ENCODE measurements at places on chromosomes 16 and 17.

- DNase-seq = no peak
Observed at GRCh38 chr16:12951392-12951791, 50.0 kb downstream of the SHISA9 start.

- DNase-seq = no peak
Observed at GRCh38 chr16:55503726-55504550, 4.9 kb upstream of the LPCAT2 start.

DNA sequence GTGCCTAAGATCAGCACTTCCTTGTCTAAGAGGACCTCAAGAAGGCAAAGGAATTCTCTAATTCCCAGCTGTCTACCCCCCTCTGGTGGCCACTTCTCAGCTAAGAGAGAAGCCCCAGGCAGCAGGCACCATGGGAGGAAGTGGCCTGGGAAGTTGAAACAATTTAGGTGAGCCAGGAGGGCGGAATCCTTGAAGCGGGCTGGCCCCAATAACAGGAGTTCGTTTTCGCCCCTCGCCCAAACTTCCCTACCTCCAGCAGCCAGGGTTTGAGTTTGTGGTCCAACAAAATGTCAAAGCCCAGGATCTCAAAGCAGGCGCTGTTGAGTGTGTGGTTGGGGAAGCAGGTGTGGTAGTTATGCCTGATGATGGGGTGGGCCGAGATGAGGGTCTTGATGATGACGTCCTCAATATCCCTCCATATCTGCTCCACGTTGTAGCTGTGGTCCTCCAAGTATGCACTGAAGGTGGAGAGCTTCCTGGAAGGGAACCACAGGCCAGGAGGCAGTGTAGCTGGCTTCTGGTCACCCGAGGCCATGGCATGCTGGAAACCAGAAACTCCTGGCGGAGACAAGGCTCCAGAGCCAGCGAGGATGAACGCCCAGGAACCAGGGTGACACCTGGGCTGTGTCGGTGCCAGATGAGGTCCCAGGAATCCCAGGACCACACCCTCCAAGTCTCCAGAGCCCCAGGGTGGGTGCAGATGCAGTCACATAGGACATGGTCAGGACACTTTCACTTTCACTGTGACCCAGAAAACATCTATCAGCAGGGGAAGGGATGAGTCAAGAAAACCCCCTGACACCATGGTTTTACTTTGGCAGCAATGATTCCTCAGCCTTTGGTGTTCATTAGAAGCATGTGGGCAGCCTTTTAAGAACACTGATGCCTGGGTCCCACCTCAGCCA lies 25.6 kb downstream of the TTLL6 start:
- peak; percentile 11 for DNase-seq

- DNase-seq = no peak
Observed at GRCh38 chr16:12390644-12391043, 413.0 kb downstream of the CPPED1 start.

DNA sequence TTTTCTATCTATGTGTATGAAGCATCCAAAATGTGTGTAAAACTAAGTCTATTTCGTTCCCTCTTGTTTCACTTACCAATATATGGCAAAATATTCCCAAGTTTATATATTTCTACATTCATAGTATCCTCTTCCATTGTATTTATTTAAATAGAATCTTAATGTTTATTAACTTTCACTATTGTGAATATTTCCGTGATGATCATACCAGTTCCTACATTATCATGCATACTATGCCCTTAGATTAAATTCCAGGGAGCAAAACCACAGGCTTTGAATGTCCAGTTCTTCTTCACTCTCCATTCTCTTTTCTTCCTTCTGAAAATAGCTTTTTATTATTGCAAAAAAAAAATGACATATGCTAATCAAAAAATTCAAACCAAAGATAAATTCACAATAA lies 4.0 kb downstream of the MAP2K6 start:
- no peak for DNase-seq

DNA sequence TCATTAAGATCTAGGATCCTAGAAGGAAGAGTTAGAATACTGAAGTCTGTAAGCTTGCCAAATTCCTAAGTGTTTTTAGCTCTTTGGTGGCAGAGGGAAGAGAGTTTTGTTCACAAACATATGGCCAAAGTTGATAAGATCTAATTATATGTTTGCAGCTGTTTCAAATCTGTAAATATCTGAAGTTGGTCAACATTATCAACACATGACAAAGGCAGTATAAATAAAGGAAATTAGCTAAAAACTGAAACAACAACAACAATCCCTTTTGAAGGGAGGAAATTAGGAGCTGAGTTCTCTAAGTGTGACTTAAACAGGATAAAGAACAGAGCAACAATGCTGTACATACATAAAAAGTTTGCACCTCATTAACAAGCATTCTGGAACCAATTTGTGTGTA lies 208.7 kb downstream of the KCNJ2 start:
- DNase-seq = no peak

DNA sequence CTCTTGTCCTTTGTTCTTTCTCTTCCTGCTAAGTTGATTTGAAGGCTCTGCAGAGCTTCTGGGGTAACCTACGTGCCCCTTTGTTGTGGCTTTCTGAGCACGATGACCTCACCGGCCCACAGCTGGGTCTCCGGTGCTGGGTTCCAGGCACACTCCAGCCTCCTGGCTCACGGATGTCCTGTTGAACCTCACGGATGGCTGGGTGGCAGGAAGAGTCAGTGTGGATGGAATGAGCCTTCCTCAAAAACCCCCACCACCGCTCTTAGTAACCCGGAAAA lies 116.0 kb downstream of the SOCS1 start:
- DNase-seq = peak; percentile 53

GRCh38 chr17:29111816-29112499 lies 68.2 kb downstream of the MYO18A start:
- DNase-seq = peak; percentile 46

- no peak for DNase-seq
Observed at GRCh38 chr17:58576679-58577367, 62.4 kb upstream of the MTMR4 start.

DNA sequence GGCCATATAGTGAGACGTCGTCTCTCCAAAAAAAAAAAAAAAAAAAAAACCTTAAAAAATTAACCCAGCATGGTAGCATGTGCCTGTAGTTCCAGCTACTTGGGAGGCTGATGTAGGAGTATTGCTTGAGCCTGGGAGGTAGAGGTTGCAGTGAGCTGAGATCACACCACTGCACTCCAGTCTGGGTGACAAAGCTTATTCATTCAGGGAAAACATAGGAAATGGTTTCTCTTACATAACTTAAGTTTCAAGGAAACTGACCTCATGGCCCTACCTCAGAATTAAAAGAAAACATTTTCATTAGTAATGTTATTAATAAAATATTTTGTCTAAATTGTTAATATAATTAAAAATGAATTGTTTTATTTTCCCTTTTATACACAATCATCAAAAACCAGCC lies 31.4 kb downstream of the COG1 start:
- DNase-seq = no peak

GRCh38 chr17:69551212-69552010 lies 136.9 kb downstream of the MAP2K6 start:
- DNase-seq = no peak

- no peak for DNase-seq
Observed at GRCh38 chr16:64865069-64865696, 256.7 kb downstream of the CDH11 start.

GRCh38 chr16:86992587-86992986 lies 324.6 kb downstream of the C16orf95 start:
- DNase-seq = no peak

DNA sequence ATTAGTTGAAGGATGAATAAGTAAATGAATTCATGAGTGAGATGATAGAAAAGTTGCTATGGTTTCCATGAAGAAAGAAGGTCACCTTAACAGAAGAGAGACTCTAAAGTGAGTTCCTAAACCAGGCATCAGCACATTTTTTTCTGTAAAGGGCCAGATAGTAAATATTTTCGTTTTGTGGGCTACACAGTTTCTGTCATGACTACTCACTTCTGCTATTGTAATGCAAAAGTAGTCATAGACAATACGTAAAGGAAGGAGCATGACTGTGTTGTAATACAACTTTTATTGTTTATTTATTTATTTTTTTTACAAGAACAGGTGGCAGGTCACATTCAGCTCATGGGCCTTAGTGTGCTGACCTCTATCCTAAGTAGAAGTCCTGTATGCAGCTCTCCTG lies 426.1 kb upstream of the DYNLRB2 start:
- DNase-seq = no peak

- DNase-seq = peak; percentile 72
Observed at GRCh38 chr17:7383742-7384488, 3.0 kb downstream of the TNK1 start.

DNA sequence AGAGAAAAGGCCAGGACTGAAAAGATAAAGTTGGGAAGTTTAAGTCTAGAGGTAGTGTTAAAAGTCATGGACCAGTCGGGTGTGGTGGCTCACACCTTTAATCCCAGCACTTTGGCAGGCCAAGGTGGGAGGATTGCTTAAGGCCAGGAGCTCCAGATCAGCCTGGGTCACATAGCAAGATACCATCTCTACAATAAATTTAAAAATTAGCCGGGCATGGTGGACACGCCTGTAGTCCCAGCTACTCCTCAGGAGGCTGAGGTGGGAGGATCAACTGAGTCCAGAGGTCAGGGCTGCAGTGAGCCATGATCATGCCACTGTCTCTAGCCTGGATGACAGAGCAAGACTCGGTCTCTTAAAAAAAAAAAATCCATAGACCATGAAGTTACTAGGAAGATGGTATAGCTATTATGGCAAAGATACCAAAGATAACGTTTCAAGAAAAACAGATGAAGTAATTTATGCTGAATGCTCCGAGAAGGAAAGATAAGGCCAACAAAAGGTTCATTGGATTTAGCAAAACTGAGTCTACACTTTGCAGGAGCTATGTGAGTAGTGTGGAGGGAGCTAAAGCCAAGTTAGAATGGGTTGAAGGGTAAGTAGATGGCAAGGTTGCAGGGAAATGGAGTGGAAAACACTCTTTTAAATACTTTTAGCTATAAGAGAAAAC lies 11.7 kb downstream of the TRIM37 start:
- DNase-seq = no peak

DNA sequence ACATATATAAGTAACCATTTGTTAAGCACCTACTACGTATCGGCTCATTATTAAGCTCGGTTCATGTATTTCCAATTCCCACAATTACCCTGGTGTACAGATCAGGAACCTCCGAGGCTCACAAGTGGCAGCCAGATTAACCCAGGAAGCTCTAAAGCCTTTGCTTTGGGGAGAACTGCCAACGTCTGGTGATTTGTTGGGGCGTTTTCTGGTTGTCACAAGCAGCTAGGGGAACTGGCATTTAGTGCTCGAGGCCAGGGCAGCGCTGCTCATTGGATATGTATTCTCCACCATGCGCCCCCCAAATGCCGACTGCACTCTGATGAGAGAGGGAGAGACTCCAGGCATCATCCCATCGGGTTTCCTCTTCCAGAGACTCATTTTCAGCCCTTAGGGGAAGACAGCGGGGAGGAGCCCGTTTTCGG lies 541 bp downstream of the ZNF18 start:
- peak; percentile 40 for DNase-seq

- peak; percentile 72 for DNase-seq
Observed at GRCh38 chr17:75295201-75296158, 6.2 kb upstream of the SLC25A19 start.

DNA sequence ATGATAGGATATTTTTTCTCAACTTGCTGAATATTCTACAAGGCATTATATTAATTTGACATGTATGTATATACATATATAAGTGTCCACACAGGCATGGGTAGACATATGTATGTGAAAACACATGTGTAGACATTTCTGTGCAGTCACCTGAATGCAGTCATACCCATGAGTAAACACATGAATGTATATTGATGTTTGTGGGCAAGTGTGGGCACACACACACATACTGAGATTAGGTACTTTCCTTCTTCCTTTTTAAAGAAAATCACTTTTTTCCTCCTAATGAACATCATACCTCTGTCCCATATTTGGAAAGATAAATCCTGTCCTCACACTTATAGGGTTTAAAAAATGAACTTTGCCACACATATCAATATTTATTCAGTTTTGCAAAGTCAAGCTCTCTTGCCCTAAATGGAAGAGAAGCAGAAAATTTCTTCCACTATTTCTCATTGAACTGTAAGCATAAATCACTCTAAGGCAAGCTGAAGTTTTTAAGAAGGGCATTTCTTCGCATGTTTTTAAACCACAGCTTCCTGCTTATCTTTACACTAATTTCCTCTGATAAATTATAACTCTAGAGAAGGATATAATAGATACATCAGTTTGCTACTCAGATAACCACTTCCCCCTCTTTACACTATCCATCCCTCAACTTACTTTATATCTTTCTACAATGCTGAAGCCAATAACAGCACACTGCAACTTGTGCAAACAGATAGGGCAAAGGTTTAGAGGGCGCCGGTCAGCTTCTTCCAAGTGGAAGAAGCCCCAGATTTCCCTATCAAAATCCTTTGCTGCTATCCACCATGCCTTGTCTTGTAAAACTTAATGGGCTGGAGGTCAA lies 49.6 kb upstream of the LRRC37A3 start:
- DNase-seq = peak; percentile 40

- DNase-seq = no peak
Observed at GRCh38 chr16:5922686-5923085, 825.1 kb upstream of the EEF2KMT start.

Data from T-helper 2 cell treated with Interferon-gamma antibody and Interleukin-4, amounts not matched to agents 5 μg/mL and 100 μg/mL, for 36 hours (primary cell).